ENCODE measurements at places on chromosomes 5 and 9.

DNA sequence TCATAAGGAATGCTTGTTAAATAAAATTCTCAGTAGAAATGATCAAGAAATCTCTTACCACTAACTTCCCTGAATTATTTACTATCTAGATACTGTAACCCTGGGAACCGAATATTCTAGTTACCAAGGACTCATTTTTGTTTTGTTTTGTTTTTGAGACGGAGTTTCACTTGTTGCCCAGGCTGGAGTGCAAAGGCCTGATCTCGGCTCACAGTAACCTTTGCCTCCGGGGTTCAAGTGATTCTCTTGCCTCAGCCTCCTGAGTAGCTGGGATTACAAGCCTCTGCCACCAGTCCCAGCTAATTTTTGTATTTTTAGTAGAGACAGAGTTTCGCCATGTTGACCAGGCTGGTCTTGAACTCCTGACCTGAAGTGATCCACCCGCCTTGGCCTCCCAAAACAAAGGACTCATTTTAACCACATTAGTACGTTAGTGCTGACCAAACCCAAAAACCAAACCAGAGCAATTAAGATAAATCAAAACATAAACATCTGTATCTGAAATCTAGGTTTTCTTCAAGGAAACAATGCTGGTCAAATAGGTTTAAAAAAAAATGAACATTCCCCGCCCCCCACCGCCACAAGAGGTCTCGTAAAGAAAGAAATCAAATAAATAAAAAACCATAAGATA is 3.7 kb downstream of the TXN start:
- no peak for DNase-seq

- DNase-seq: no peak
Observed at GRCh38 chr5:157965989-157966388, 107.0 kb upstream of the CLINT1 start.

- no peak for DNase-seq
Observed at GRCh38 chr9:23596913-23597634, 229.0 kb downstream of the ELAVL2 start.

DNA sequence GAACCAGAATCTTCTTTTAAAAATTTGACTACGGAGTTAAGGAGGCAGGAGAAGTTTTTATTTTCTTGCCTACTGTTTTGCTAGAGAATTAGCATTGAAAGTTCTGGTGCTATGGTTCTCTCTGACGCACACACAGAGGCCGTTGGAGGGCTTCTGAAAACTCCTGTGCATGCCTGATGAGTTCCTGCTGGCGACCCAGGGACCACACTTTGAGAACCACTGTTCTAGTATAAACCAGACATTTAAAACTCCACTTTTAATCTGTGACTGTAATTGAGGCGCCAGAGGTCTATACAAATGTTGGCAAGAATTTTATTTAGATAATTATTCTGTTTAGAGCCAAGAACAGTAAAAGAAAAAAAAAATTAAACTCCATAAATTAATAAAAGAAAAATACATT is 99.5 kb upstream of the OTULINL start:
- no peak for DNase-seq

DNA sequence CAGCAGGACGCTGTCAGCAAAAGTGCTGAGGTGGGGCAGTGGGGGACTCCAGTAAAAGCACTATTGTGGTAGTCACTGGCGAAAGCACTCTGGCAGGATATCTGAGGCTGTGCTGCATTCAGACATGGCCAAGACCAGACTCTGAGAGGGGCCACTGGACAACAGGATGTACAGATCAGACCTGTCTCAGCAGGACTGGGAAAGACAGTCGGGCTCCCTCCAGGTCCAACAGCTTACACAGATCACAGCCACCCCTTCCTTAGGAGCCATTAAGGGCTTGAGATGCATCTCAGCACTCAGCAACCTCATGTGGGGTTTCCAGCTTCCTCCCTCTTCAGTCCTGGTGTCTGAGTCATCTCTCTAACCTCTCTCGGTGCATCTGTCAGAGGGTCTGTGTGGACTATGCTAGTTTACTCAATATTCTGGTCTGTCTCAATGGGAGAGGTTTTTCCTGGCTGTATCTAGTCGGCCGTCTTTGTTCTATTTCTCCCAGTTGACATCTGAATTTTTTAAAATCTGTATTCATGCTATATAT is 154.5 kb downstream of the CWC27 start:
- DNase-seq: peak; percentile 5

GRCh38 chr9:72937545-72937944 is 15.3 kb downstream of the ALDH1A1 start:
- no peak for DNase-seq

DNA sequence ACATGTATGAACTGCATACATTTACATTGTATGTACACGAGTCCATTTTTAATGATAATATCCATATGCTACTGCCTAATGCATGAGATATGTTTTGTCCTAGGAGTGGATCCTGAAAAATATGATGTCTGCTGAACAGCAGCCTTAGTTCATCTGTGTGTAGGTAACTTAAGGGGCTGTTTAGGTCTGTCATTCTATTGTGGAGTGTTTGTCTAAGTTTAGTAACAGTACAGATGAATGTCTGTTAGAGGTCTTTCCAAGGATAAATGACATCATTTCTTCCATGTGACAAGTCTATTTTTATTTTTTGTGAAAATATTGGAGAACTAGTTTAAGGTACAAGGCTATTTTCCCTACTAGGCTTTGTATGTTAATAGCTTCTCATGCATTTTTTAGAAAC is 22.6 kb upstream of the CCDC112 start:
- no peak for DNase-seq

GRCh38 chr5:10725636-10726035 is 35.4 kb downstream of the DAP start:
- no peak for DNase-seq

All from HS-5 (cell line).